H7 (cell line): ENCODE measurements at places on chromosomes 7 and 10. TPM values are rescaled to one million over a fixed set of nuclear protein-coding genes. Genes with fewer than 3 reads are reported as not detected.

The FAM53B gene
- 37.4 and 40.8 TPM in 2 replicates for total RNA-seq

The MSRB2 gene
- 17.5 and 19.2 TPM in 2 replicates for total RNA-seq

The AKR1C1 gene
- total RNA-seq: 1.7 and 2.0 TPM in 2 replicates

The EMX2 gene
- total RNA-seq: not detected in 2 replicates

The CLCN1 gene
- total RNA-seq: 0.11 and 0.21 TPM in 2 replicates

The CTTNBP2 gene
- total RNA-seq: 8.7 and 11.4 TPM in 2 replicates

The TMEM270 gene
- total RNA-seq: not detected in 2 replicates

The CPN1 gene
- total RNA-seq: not detected in 2 replicates

The CLDN3 gene
- total RNA-seq: 3.3 and 5.9 TPM in 2 replicates
